ENCODE measurements at places on chromosomes 11 and 22. TPM values are rescaled to one million over a fixed set of nuclear protein-coding genes. Genes with fewer than 3 reads are reported as not detected.

DNA sequence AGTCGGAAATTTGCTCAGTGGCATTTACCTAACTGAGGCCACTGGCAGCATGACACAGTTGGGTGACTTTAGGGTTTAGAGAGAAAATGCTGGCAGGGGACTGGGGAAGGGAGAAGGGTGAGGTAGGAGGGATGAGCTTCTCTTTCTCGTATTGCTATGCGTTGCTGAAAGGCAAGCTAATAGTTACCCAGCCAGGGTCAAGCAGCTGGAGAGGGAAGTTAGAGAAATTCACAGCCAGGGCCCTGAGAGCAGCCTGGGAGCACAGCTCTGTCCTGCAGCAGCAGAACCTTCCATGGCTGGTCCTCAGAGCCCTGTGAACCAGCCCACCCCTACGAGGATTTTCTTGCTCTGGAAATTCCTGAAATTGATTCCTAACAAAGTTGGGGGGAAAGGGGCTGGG, 679.6 kb downstream of the NTM start:
- DNase-seq = no peak

DNA sequence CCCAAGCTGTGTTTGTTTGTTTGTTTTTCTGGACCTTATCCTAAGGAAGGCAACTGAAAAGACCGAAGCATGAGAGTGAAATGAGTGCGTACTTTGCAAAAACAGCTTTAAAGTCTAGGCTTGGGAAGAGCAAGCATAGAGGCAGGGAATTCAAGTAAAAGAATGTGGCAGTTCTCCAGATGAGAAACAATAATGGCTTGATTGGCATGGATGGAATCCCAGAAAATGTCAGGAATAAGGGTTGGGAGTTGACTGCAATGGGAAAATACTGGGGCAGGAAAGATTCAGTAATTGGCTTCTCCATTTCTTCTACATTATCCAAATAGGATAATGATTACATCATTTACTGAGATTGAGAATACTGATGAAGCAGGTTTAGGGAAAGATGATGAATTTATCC, 17.5 kb downstream of the SAAL1 start:
- DNase-seq = no peak

DNA sequence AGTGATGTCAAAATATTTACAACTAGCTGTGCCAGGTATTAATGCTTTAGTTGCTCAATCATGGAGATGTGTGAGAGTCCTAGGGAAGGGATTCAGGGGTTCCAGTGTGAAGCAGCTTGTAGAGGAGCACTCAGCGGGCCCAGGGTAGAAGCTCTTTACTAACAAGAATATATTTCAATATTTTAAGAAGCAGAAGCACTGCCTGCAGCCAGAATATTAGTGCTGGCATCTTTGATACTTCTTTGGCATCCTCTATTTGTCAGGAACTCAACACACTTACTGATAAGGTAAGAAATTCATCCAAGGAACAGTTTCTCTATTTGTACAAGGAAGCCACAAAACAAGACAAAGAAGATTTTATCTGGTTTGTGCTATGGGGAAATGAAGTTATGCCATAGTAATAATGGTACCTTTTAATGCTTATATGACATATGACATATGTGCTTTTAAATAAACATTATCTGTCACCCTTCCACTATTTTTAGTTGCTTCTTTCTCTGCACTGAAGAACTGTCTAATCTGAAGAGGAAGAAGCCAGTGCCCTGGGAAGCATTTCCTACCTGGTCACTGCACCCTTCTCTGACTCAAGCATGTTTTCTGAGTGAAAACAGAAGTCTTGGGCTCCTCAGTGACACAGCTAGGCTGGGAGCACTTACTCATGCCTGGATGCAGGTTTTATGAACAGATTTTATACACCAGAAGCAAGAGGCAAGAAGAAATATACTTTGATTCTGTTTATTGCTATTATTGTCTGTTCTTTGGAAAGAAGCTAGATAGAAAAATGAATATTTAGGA, 388.1 kb upstream of the CCDC90B start:
- DNase-seq = no peak

DNA sequence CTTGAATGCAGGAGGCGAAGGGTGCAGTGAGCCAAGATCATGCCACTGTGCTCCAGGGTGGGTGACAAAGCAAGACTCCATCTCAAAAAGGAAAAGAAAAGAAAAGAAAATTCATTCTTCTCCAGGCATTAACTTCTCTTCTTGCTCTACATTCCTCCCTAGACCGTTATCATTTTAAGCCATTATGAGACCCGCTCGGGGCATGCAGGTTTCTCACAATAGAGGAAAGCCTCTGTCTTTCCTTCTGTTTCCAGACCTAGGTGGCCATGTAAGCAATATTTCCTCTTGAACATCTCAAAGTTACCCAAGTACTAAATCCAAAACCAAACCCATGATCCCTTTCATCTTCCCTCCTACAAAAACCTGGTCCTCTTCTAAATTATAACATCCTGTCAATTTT, 139.6 kb downstream of the RBFOX2 start:
- no peak for DNase-seq

DNA sequence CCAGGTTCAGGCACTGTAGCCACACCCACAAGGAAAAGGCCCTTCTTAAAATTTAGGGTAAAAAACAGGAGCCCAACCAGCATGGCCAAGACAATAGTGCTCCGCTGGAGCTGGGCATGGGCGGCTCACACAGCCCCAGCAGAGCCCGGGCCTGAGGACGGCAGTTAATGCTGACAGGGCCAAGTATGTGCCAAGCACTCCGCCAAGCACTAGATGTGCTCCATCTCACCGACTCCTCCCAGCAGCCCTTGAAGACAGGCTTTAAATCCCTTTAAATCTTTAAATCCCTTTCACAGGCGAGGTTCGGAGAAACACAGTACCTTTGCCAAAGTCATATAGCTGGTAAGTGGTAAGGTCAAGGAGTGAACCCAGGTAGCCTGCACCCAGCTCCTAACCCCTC, 4.8 kb downstream of the ARFGAP2 start:
- DNase-seq = no peak

DNA sequence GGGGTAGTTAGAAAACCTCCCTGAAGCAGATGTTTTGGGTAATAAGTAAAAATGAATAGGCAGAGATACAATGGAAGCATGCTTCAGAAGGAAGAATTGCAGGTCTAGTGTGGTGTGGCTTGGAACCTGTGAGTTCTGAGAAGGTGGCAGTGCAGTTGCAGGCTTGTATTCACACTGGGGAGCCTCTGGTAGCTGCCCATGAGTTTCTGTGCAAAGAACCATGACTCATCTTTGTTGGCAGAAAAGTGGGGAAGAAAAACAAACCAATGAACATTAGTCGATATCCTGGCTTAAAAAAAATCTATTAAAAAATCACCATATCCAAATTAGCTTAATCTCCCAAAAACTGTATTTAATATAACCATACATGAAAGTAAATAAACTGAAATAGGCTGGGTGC, 232.6 kb downstream of the FAT3 start:
- DNase-seq = no peak

GRCh38 chr11:112394304-112394703, 133.6 kb upstream of the PLET1 start:
- DNase-seq = no peak

GRCh38 chr11:14249121-14249963, 109.6 kb downstream of the RRAS2 start:
- peak; percentile 65 for DNase-seq

- DNase-seq = no peak
Observed at GRCh38 chr22:32119568-32120235, 39.4 kb downstream of the C22orf42 start.

DNA sequence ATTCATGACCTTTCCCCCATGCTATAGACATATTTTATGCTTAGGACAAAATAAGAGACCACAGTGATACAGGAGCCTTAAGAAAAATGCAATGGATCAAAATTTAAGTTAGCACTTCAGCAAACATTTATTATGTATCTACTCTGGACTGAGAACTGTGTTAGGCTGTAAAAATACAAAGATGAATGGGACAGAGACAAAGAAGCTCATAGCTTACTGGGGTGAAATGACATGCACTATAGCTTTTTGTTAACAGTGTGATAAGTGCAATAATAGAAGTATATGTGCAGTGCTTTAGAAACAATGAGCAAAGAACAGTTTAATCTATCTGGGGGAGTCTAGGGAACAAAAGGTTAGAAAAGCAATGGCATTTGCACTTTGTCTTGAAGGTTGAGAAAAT, 1543.1 kb downstream of the FAM181B start:
- no peak for DNase-seq

DNA sequence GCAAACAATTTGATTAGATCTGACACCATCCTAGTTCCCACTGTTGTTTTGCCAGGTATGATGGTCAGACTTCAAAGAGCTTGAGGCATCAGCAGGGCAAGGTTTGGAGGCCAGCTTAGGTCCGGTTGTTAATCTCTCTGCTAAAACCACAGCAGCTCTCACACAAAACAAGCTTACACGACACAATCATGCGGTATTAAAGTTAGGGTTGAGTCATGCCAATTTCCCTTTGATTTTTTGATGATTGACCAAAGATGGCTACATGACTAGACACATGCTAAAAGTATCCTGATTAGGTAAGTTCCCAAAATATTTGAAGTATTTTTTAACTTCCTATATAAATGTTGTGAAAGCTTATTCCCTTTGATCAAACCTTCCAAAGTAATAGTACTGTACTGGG, 145.9 kb downstream of the ELP4 start:
- DNase-seq = no peak

The VWA5A gene
- 6.9 TPM for polyA plus RNA-seq

The GLYATL1 gene
- not detected for polyA plus RNA-seq

The CASP5 gene
- polyA plus RNA-seq = not detected

The NRGN gene
- polyA plus RNA-seq = 3.2 TPM

The GAL gene
- 123 TPM for polyA plus RNA-seq

The SLC36A4 gene
- polyA plus RNA-seq = 6.4 TPM
